Stimulated activated CD4-positive, alpha-beta T cell treated with anti-CD3 and anti-CD28 coated beads, Interleukin-15, amount 100 ng/mL, for 24 hours (primary cell): ENCODE measurements at places on chromosomes 1 and 21.

- DNase-seq: peak; percentile 81
Observed at GRCh38 chr1:42931911-42932422, 26.7 kb downstream of the SLC2A1 start.

DNA sequence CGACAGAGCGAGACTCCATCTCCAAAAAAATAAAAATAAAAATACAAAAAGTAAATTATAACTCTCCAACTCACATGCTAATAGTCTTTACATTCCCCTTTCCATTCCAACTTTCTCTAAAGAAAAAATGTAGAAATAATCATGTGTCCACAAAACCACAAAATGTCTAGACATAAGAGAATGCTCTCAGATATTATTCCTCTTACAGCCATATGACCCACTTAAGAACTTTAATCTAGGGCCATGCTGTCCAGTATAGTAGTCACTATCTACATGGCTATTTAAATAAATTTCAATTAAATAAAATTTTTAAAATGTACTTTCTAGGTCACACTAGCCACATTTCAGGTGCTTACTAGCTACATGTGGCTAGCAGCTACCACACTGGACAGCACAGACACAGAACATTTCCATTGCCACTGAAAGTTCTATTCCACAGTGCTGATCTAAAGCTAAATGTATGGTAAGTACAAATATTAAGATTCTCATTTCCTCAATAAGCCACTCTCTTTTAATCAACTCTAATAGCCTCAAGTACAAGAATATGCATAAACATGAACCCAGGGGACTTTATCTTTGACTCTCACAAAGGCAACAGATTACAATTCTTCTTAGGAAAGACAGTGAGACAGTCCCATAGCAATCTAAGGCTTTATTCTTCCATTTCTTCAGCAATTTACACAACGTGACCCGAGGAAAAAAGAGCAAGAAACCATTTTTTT is 138.6 kb downstream of the RERE start:
- DNase-seq: no peak

DNA sequence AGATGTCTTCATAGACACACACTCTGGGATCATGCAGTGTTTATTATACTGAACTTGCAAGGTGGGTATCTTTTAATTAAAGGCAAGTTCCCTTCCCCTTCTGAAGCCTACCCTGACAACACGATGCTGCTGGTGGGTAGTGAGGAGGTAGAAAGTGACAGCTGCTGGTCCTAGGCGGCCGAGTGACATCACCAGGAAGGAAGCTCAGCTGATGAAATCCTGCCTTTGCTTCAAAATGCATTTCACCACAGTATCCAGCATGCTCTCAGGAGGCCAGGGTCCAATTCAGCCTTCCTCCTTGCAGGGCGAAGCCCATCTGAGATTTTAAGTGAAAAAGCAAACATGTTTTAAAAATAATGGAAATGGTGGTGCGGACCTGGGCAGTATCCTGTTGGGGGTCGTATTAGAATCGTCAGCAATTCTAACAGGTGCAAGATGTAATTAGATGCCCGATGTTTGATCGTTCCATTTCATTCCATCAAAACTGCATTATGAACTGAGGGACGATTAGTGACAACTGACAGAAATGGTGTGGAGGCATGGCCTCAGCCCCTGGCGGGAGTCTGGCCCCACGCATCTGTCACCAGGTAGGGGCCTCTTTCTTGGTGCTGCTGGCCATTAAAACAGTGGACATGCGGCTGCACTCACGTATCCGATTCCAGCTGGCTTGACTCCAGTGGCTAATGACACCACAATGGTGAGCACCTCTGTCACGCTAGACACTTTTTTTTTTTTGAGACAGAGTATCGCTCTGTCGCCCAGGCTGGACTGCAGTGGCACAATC is 324.8 kb upstream of the C1orf174 start:
- DNase-seq: no peak

GRCh38 chr1:85259912-85260274 is 431 bp upstream of the C1orf52 start:
- no peak for DNase-seq

GRCh38 chr1:162704673-162705424 is 72.6 kb downstream of the DDR2 start:
- DNase-seq: no peak

GRCh38 chr1:18118491-18118890 is 10.9 kb downstream of the IGSF21 start:
- DNase-seq: no peak

- no peak for DNase-seq
Observed at GRCh38 chr1:56512724-56513494, 66.5 kb downstream of the PLPP3 start.

DNA sequence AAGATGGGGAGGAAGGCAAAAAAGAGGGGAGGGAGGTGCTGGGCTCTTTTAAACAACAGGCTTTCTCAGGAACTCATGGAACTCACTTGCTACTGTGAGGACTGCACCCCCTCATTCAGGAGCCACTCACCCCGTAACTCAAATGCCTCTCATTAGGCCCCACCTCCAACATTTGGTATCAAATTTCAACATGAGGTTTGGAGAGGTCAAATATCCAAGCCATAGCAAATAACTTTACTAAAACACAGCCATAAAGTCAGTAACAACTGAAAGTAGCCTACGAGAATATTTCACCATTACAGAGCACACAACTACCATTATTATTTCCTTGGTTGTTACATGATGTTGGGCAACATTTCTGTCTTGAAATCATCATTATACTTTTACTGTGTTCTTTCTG is 13.1 kb upstream of the DMRTB1 start:
- no peak for DNase-seq

GRCh38 chr1:54052934-54053744 is at the start of the genes TCEANC2 and TMEM59:
TSS of gene TCEANC2 (plus strand) at chr1:54053608. CDS start at chr1:54054423, 815 bp downstream.
TSS of gene TMEM59 (minus strand) at chr1:54053204. CDS start at chr1:54053188, 16 bp downstream.
- peak; percentile 98 for DNase-seq

DNA sequence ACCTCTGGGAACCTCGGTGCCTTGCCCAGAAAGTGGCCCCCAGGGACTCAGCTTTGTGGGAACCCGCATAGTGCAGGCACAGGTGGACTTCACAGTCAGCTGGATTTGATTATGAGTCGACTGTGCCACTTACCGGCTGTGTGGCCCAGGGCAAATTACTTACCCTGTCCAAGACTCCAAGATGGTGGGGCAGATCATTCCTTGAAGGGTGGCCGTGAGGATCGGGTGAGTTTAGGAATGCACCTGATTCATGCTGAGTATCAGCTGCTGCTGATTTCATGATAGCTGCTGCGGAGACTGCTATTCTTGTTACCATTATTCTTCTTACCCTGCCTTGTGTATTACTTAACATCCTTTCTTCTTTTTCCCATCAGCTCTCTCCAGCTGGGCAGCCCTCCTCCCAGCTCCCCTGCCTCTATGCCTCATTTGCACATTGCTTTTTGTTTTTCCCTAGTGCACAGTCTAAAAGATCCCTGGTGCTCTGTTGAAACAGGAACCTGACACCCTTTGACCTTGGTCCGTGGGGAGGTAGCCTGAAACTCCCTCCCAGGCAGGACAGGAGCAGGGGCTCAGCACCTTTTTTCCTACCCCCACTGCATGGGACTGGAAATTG is 40.5 kb upstream of the FHAD1 start:
- no peak for DNase-seq

DNA sequence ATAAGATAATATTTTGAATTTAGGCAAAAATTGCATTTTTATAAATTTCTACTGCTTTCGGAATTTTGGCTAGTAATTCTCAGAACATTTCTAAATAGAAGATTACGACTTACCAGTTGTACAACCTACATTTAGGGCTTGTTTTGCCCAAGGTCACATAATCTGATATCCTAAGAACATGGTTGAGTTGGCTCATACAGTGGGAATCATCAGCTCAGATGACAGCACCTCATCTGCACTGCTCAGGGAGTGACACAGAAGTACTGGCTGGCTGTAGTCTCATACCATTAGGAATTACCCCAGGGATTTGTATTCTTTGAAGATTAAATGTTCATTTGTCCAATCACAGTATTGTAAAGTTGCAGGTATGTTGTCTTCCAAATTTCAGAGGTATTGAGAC is 217.6 kb downstream of the ADGRL2 start:
- no peak for DNase-seq

DNA sequence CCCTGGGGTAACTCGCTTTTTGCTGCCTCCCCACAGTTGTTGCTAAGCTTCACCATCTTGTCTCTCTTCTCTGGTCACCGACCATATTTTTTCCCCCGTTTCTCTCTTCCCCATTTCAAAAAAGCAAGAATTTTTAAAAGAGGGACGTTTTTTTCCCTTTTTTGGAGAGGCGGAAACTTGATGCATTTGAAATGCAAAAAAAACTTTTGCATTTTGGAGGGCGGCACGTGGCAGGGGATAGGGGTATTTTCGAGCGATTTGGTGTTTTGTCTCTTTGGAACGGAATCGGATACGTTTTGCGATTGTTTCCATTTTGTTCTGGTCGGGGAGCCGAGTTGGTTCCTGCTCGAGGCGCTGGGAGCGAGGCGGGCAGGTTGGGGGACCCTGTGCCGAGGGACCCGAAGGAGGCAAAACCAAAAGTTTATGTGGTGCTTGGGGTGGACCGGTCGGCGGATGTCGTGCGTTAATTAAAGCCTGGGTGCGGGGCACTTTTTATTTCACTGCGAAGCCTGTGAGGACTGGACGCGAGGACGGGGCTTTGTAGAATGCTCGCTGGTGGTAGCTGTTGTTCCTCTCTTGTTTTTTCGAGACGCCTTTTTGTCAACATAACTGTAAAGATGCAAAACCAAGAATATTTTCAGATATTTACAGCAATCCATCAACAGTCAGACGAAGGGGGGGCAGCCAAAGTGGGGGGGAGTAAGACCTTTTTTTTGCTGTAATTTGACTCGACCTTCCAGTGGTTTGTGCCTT is 884 bp downstream of the H3-3A start:
- peak; percentile 52 for DNase-seq

- no peak for DNase-seq
Observed at GRCh38 chr1:76942549-76942948, 75.3 kb downstream of the ST6GALNAC5 start.

DNA sequence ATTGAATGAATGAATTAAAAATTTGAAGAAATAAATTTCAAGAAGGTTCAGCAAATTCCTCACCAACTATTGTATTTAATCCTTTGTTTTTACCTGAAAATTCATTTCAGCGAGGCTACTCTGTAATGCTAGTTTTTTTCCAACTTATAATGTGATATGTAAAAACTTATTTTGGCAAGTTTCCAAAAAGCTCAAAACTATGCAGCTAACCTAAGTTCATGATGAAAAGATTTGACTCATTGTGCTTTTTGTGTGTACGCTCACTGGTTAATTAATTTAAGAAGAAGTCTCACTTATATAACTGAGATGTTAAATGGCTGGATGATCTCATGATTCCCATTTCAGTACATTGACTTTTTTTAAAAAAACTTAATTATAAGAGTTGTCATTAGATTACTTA is 196.0 kb upstream of the SAMSN1 start:
- DNase-seq: no peak

DNA sequence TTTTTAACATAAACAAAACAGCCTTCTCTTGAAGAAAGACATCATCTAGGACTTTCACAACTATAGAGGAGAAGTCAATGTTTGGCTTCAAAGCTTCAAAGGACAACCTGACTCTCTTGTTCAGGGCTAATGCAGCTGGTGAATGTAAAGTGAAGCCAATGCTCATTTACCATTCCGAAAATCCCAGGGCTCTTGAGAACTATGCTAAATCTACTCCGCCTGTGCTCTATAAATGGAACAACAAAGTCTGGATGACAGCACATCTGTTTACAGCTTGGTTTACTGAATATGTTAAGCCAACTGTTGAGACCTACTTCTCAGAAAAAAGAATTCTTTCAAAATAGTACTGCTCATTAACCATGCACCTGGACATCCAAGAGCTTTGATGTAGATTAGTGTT is 259.8 kb upstream of the NR5A2 start:
- DNase-seq: no peak

- no peak for DNase-seq
Observed at GRCh38 chr1:66889030-66889429, 35.6 kb downstream of the DNAI4 start.

- no peak for DNase-seq
Observed at GRCh38 chr1:62281922-62282555, 37.2 kb downstream of the KANK4 start.

- DNase-seq: peak; percentile 37
Observed at GRCh38 chr1:115648717-115649691, 7.2 kb downstream of the VANGL1 start.

GRCh38 chr1:234495231-234495990 is 16.4 kb upstream of the TARBP1 start:
- peak; percentile 28 for DNase-seq

DNA sequence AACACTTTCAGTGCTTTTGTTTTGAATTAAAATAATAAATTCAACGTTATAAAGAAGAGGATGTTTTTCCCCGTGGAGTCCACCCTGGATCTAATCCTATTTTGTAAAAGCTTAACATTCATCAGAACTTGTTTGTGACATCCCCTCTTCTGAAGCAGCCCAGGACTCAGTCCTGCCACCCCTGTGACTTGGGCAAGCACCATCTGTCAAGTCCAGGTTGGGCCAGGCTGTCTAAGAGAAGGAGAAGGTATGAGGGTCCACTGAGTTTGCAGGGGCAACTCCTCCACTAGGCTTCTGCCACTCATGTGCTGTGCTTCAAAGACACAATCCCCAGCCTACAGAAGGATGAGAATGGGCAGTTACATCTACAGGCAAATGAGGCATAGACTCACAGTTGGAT is 59.7 kb downstream of the MT1HL1 start:
- no peak for DNase-seq

- no peak for DNase-seq
Observed at GRCh38 chr1:38272515-38272914, 225.9 kb upstream of the POU3F1 start.

DNA sequence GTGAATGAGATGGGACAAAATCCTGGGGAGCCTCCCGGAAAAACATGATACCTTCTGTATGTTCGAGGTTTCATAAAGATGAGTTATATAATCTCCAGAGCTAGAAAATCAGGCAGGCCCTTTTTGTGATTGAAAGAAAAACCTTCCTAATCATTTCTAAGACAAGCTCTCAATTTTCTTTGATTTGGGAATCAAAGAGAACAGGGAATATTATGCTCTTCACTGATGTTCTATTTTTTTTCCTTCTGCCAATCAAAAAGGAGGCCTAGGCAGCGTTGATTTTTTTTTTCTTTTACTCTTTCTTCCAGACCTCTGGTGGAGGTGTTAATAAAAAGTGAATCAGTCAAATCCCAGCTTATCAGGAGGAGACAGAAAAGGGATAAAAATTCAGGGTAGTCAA is 34.5 kb downstream of the DIRAS3 start:
- no peak for DNase-seq

DNA sequence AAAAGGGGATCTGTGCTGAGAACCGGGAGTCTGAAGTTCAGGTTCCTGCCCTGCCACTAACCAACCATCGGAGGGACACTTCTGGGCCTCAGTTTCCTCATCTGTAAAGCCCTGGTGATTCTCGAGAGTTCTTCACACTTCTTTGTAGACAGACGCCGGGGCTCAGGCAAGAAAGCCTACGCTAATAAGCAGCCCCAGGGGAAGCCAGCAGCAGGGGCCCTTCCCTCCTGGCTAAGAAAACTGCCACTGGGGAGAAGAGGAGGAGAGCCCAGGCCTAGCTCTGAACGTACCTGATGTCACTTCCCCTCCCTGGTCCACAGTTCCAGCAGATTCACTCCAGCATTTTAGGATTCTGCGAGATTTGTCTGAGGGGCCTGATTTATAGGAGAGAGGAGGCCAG is 76.0 kb downstream of the CAMK2N1 start:
- no peak for DNase-seq

- DNase-seq: no peak
Observed at GRCh38 chr1:117632269-117633067, 26.6 kb downstream of the TENT5C start.
